ENCODE measurements at places on chromosomes 11 and 22.
A peak's percentile ranks its signal among the peaks of the same experiment; 100 is the strongest.

DNA sequence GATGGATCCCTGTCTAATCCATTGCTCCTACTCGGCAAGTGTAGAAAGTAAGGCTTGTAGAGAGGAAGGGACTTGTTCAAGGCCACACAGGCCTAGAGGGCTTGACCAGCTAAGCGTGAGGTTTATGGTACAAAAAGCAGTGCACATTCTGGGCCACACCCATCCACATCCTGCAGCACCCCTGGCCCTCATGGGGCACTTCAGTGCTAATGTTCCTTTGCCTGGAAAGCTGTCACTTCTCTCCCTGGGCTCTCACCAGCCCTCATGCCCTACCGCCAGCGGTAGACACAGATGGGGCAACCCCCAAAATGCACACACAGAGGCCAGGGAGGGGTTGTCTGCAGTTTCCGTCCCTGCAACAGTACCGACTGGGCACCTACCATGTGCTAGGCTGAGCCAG, 7.1 kb upstream of the MGAT3 start:
- DNase-seq, result no peak

- DNase-seq, result no peak
These were observed 4.5 kb downstream of the BANF1 start for GRCh38 chr11:66006891-66007176.

GRCh38 chr11:8593935-8594909, at the start of gene STK33:
STK33 (minus strand) TSS chr11:8594228; CDS start chr11:8474905, 119,323 bp downstream.
- peak; percentile 87 for DNase-seq

DNA sequence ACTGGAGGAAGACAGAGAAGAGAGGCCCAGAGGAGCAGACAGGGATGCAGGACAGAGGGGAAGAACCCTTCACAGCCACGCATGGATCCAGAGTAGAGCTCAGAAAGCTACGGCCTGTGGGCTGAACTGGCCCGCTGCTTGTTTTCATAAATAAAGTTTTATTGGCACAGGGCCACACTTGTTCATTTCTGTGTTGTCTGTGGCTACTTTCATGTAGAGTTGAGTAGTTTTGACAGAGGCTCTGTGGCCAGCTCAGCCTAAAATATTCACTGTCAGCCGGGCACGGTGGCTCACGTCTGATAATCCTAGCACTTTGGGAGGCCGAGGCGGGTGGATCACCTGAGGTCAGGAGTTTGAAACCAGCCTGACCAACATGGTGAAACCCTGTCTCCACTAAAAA, 26.2 kb upstream of the GAL start:
- DNase-seq, result no peak
